Calu3 (cell line): ENCODE measurements at places on chromosomes 6 and 20. TPM values are rescaled to one million over a fixed set of nuclear protein-coding genes. Genes with fewer than 3 reads are reported as not detected.

- no peak overlapping the region for H3K4me3 ChIP-seq
- no peak overlapping the region for H3K27ac ChIP-seq
- no peaks in the 10 kb centered on the region for H3K36me3 ChIP-seq
- DNase-seq: no peak
- no peaks in the 10 kb centered on the region for H3K4me1 ChIP-seq
These were observed 3.6 kb downstream of the GHRH start for GRCh38 chr20:37257988-37258387.

GRCh38 chr6:163830641-163831040, 416.1 kb downstream of the QKI start:
- no peaks in the 10 kb centered on the region for H3K4me1 ChIP-seq
- H3K36me3 ChIP-seq: no peaks in the 10 kb centered on the region
- H3K27me3 ChIP-seq: peaks cover 45% of the 10 kb centered on the region
- no peak overlapping the region for H3K27ac ChIP-seq

- DNase-seq: peak; percentile 70
- H3K4me1 ChIP-seq: peaks cover 31% of the 10 kb centered on the region
- H3K27ac ChIP-seq: peak overlapping the region; percentile 96
- H3K4me3 ChIP-seq: peak overlapping the region; percentile 51
These were observed 636.0 kb downstream of the MMUT start for GRCh38 chr6:48826901-48827701.

- H3K27ac ChIP-seq: no peak overlapping the region
- no peaks in the 10 kb centered on the region for H3K27me3 ChIP-seq
- H3K4me3 ChIP-seq: no peak overlapping the region
- no peak for DNase-seq
These were observed 71.5 kb upstream of the COL21A1 start for GRCh38 chr6:56318851-56319250.

- peaks cover 5% of the 10 kb centered on the region for H3K36me3 ChIP-seq
- H3K27me3 ChIP-seq: no peaks in the 10 kb centered on the region
- H3K4me3 ChIP-seq: no peak overlapping the region
- H3K4me1 ChIP-seq: no peaks in the 10 kb centered on the region
- H3K27ac ChIP-seq: no peak overlapping the region
These were observed 5.2 kb upstream of the TP53RK start for GRCh38 chr20:46694484-46694883.

GRIK2 gene
- 3.3 and 3.7 TPM in 2 replicates for total RNA-seq

DNA sequence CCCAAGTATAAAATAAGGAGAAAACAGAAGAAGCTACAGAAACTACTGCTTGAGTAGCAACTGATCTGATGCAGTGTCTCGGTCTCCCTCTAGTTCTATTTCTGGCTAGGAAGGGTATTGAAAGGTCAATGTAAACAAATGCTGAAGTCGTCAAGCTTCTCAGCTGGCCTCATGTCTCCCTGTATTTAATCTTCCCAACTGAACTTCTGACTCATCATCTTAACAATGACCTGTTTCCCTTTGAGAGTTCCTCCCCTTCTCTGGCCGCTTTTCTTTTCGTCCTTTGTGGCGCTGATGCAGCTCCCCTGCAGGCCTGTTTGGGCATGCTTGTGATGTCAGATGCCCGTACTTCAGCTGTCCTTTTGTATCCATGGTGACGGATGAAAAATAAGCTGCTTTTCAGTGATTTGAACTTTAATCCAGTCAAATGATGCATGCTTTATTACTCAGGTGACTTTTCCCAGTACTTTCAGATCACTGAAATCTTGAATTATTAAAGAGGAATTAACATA, 7.8 kb upstream of the LCA5 start:
- peaks cover 42% of the 10 kb centered on the region for H3K4me1 ChIP-seq
- H3K27ac ChIP-seq: peak overlapping the region; percentile 79
- DNase-seq: peak; percentile 80
- H3K36me3 ChIP-seq: peaks cover 31% of the 10 kb centered on the region
- H3K4me3 ChIP-seq: peak overlapping the region; percentile 52

RIMS1 gene
- 0.57 and 1.4 TPM in 2 replicates for total RNA-seq

AIF1 gene
- not detected in 2 replicates for total RNA-seq

- peaks cover 3% of the 10 kb centered on the region for H3K27me3 ChIP-seq
- H3K36me3 ChIP-seq: no peaks in the 10 kb centered on the region
- H3K4me3 ChIP-seq: no peak overlapping the region
- no peak overlapping the region for H3K27ac ChIP-seq
- H3K4me1 ChIP-seq: no peaks in the 10 kb centered on the region
These were observed 185.4 kb upstream of the SLC24A3 start for GRCh38 chr20:19026901-19027644.

DDAH2 gene
- total RNA-seq: 81.4 and 89.6 TPM in 2 replicates

DNA sequence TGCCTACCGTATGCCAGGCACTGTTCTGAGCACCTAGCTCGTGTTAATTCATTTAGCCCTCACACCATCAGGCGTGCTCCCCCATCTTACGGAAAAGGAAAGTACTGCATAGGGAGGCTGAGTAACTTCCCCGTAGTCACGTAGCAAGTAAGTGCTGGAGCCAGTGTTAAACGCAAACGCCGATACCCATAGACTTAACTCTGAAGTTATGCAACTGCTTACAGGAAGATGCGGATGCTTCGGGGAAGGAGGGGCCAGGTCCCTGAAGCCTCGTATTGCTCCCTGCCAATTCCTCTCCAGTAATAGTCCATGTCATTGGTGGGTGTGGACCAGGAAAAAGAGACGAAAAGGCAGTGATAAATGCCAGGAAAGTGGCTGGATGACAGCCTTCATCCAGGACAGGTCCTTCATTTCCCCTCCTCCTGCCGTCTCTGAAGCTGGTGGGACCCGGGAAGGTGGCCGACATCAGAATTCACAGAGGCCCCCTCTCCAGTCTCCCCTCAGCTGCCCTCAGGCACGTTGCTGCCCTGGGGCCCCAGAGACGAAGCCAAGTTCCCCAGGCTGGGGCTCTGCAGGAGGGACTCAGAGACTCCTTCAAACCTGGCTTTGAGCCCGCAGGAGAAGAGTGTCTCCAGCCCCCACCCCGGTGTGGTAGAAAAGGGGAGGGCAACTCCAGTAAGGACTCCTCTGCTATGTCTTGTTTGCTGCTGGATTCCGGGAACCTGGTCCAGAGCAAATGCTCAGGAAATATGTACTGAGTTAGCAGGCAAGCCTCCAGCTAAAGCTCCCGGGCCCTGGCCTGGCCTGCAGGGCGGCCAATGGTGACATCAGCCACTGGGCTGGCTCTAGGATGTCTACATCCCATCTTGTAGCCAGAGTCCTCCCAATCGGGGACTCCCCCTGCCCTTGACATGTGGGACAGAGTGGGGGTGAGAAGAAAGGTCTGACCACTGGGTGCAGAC, 37.8 kb downstream of the RAB44 start:
- no peak overlapping the region for H3K4me3 ChIP-seq
- no peaks in the 10 kb centered on the region for H3K36me3 ChIP-seq
- peaks cover 26% of the 10 kb centered on the region for H3K27me3 ChIP-seq
- H3K4me1 ChIP-seq: peaks cover 15% of the 10 kb centered on the region
- H3K27ac ChIP-seq: no peak overlapping the region
- DNase-seq: no peak

DNA sequence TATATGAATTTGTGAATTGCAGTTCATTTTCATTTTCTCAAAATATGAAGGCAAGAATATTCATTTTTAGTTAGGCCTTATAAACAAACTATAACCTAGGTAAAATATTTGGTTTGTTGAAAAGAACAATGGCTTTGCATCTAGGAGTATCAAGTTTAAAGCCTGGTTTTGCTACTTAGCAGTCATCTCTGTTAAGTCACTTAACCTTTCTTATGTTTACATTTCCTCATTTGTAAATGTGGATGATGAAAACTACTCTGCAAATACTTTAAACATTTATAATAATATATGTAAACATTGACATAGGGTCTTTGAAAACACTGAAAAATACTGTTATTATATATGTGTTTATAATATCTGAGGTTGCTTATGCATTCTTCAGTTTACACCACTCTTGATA, 135.5 kb downstream of the CENPW start:
- no peak for DNase-seq
- no peaks in the 10 kb centered on the region for H3K4me1 ChIP-seq

- H3K27me3 ChIP-seq: peaks cover 12% of the 10 kb centered on the region
- H3K27ac ChIP-seq: peak overlapping the region; percentile 85
- no peak overlapping the region for H3K4me3 ChIP-seq
- peaks cover 35% of the 10 kb centered on the region for H3K4me1 ChIP-seq
These were observed 24.1 kb upstream of the UNC93A start for GRCh38 chr6:167266830-167267555.

OTOR gene
- total RNA-seq: not detected in 2 replicates

GRCh38 chr20:20553541-20553940, 158.9 kb downstream of the RALGAPA2 start:
- no peaks in the 10 kb centered on the region for H3K27me3 ChIP-seq
- H3K4me1 ChIP-seq: no peaks in the 10 kb centered on the region
- H3K4me3 ChIP-seq: no peak overlapping the region

DNA sequence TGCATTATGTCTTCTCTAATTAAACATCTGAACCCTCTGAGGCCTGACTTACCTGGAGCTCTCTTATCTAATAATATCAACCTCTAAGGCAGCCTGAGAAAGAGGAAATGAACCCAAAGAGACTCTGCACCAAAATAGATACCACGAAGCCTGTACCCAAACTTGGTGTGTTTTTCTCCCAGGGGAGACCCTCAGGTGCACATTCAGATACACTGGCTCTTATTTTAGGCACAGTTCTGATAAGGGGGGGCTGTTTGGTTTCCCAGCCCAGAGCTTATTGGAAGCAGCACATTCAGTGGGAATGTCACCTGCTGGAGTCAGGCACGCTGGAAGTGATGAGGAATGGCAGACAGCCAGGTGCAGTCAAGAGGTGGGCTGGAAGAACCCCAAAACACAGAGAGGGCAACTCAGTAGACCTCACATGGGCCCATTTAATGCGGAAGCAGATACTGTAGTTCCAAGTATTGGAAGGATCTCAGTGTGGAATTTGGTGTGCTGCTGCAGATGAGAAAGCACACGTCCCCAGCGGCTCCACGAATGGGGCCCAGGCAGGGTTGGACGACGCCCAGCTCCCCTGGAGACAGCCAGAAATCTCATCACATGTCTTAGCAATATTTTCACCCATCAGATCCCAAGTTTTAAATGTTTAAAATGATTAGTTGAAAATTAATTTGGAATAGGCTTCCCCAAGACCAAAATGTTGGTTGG, 9.7 kb upstream of the CCR6 start:
- no peak overlapping the region for H3K4me3 ChIP-seq
- no peak overlapping the region for H3K27ac ChIP-seq
- DNase-seq: no peak
- H3K4me1 ChIP-seq: peaks cover 5% of the 10 kb centered on the region
- no peaks in the 10 kb centered on the region for H3K36me3 ChIP-seq
- peaks cover 100% of the 10 kb centered on the region for H3K27me3 ChIP-seq

GRCh38 chr6:63303476-63303875, 16.3 kb downstream of the LGSN start:
- no peaks in the 10 kb centered on the region for H3K27me3 ChIP-seq
- H3K36me3 ChIP-seq: no peaks in the 10 kb centered on the region
- no peak overlapping the region for H3K27ac ChIP-seq

STMND1 gene
- 0.68 and 0.73 TPM in 2 replicates for total RNA-seq

ANKRD66 gene
- not detected in 2 replicates for total RNA-seq

DNA sequence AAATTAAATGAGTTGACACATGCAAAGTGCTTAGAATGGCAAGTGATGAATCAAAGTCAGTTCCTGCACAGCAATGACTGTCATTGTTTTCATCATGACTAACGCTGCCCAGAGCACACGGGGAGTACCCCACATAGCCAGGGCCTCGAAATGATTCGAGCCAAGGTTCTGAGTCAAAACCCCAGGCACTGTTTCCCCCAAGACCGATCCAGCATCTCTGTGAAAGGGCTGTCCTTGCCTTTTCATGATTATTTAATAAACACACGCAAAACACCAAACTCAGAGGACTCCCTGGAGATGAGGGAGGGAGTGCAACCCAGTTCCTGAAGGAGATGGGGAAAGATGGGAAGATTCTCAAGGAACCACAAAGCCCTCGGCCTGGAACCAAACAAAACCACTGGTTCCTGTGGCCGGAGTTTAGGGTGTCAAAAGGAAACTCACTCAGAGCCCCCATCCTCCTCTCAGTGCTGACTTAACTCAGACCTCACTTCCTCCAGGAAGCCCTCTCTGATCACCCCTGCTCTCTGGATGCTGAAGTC, 3.8 kb downstream of the PREX1 start:
- DNase-seq: no peak
- no peaks in the 10 kb centered on the region for H3K4me1 ChIP-seq
- peaks cover 7% of the 10 kb centered on the region for H3K36me3 ChIP-seq

GRCh38 chr20:57716901-57717300, 7.1 kb upstream of the PMEPA1 start:
- peak overlapping the region; percentile 45 for H3K4me3 ChIP-seq
- peak overlapping the region; percentile 75 for H3K27ac ChIP-seq
- H3K36me3 ChIP-seq: peaks cover 71% of the 10 kb centered on the region
- no peak for DNase-seq

LY6G6D gene
- not detected in 2 replicates for total RNA-seq

GRCh38 chr20:51126337-51126736, 103.4 kb upstream of the KCNG1 start:
- no peak overlapping the region for H3K4me3 ChIP-seq
- DNase-seq: no peak
- H3K27me3 ChIP-seq: peaks cover 47% of the 10 kb centered on the region

OLIG3 gene
- not detected in 2 replicates for total RNA-seq

DNA sequence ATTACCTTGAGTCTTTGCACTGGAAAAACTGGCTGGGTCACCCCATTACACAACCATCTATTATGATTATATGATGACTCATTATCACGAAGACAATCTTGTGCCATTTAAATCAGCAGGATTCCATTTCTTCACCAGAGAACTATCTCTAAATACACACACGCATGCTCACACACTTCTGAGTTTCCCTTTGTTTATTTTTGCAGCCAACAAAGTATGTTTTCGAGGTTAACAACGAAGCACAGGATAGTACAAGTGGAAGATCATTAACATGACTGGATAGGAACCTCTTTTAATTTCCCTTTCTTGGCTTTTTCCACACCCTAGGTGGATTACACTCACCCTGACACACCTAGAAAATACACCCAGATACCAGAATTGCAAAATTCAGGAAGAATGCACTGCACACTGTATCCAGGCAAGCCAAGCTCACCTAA, 18.9 kb downstream of the PERP start:
- H3K4me3 ChIP-seq: peak overlapping the region; percentile 43
- H3K27ac ChIP-seq: peak overlapping the region; percentile 92
- peaks cover 31% of the 10 kb centered on the region for H3K4me1 ChIP-seq
- H3K27me3 ChIP-seq: no peaks in the 10 kb centered on the region
- H3K36me3 ChIP-seq: peaks cover 19% of the 10 kb centered on the region

DNA sequence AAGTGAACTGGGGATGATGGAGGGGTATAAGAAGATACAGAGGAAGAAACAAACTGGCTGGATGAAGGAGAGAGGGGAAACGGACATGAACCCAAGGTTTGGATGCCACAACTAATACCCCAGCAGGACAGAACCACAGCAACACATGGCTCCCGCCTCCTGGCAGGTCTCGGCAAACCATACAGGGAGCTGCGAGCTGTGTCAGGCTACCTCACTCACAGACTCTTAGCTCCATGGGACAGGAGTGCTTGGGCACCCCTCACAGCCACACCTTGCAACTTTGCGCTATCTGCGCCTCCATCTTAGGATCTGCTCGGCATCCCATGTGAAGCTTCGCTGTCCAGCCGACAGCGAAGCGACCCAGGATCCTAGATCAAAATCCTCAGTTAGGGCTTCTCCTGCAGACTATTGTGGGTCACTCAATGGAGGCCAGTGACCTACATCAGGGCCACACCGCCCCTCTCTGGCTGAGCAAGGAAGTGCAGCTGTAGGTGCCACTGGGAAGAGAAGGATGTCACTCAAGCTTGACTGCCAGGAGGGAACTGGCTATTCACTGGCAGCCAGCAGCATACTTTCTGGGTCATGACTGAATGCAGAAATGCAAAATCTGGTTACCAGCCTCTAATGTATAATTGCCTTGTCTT, 174.4 kb upstream of the RIN2 start:
- peaks cover 29% of the 10 kb centered on the region for H3K27me3 ChIP-seq
- H3K4me3 ChIP-seq: no peak overlapping the region
- no peaks in the 10 kb centered on the region for H3K36me3 ChIP-seq
- DNase-seq: peak; percentile 9

TREML1 gene
- total RNA-seq: not detected in 2 replicates
